Thoracic aorta (tissue), 2 donors: ENCODE measurements at places on chromosomes 5 and 9.
A peak's percentile ranks its signal among the peaks of the same experiment; 100 is the strongest.

DNA sequence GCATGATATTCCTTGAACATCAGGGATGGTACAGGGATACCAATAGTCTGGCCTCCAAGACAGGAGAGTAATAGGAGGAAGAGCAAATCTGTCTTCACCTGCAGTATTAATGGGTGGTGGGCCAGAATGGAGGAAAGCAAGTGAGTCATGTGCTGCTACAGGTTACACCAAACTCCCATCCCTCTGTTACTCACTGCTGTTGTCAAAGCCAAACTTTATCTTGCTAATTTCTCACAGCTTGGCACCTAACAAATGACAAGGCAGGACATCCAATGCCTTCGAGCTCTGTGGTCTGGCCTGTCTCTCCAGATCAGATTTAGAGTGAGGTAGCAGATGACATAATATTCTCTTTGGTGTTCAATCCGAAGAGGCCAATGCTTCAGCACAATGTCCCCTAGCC, 26.8 kb downstream of the PLAC8L1 start:
- H3K4me3 ChIP-seq = no peak overlapping the region
- no peak for DNase-seq

DNA sequence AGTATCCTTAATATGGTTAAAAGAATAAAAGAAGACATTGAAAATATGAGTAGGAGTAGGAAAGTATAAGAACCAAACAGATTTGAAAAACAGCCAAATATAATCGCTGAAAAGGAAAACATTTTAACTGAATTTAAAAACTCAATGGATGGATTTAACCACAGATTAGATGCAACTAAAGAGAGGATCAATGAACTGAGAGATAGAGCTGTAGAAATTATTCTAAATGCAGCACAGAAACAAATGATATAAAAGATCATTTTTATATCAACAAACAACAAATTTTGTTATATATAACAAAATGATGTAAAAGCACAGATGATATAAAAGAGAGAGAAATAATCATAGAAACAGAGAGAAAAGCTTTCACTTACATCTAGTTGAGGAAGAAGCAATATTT, 29.3 kb upstream of the COL5A1 start:
- no peak overlapping the region for H3K4me3 ChIP-seq
- no peaks in the 10 kb centered on the region for H3K36me3 ChIP-seq
- no peak for DNase-seq
- H3K4me1 ChIP-seq = no peaks in the 10 kb centered on the region

DNA sequence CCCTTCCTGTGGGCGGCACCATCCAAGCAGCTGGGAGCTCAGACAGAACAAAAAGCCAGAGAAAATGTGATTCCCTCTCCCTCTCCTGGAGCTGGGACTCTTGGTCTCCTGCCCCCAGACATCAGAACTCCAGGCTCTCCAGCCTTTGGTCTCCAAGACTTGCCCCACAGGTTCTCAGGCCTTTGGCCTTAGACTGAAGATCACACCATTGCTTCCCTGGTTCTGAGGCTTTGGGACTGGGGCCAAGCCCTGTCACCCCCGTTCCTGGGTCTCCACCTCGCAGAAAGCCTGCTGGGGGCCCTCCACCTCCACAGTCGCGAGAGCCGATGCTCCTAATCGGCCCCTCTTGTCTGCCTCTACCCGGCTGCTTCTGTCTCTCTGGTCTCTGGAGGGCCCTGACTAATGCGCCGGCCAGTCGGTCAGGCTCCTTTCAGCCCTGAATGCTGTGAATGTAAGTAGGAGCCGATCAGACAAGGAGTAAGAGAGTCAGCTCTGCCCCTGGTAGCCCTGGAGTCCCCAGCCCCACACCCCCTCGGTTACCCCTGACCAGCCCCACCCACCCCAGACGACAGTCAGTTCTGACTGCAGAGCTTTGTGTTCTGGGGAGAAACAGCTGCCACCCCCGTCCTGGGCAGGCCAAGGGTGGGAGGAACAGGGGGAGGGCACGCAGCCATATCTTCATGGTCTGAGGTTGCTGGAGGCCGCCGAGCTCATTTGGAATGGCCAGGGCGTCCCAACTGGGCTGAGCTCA, 57.5 kb downstream of the VAV2 start:
- peak overlapping the region; percentile 26 for H3K27ac ChIP-seq
- no peaks in the 10 kb centered on the region for H3K36me3 ChIP-seq
- no peaks in the 10 kb centered on the region for H3K27me3 ChIP-seq
- DNase-seq = no peak
- no peak overlapping the region for H3K4me3 ChIP-seq
- no peaks in the 10 kb centered on the region for H3K4me1 ChIP-seq

- DNase-seq = no peak
- H3K4me1 ChIP-seq = no peaks in the 10 kb centered on the region
- H3K27me3 ChIP-seq = no peaks in the 10 kb centered on the region
Measured at GRCh38 chr9:98323051-98323830, 67.8 kb upstream of the TBC1D2 start.

- H3K27ac ChIP-seq = no peak overlapping the region
- no peaks in the 10 kb centered on the region for H3K36me3 ChIP-seq
- no peak for DNase-seq
- no peak overlapping the region for H3K4me3 ChIP-seq
Measured at GRCh38 chr5:159402856-159403255, 72.6 kb upstream of the IL12B start.

DNA sequence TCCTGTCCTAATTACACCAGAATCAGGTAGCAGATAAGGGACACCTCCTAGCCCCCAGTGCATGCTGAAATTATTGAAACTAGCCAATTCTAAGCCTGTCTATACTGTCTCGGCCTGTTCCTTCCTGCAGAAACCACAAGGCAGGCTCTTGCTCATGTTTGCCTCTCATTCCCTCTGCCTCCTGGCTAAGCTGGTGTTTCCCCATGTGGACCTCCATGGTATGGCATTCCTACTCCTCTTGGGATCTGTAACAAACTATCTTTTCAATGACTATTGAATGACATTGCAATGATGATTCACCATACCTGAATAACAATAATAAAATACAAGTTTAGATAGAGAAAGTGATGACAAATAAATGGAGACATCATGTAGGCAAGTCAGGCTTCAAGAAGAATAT, 35.6 kb upstream of the ADAMTS16 start:
- no peaks in the 10 kb centered on the region for H3K27me3 ChIP-seq
- no peaks in the 10 kb centered on the region for H3K36me3 ChIP-seq

GRCh38 chr5:141623186-141623585, 4.4 kb upstream of the DIAPH1 start:
- peaks cover 6% of the 10 kb centered on the region for H3K4me1 ChIP-seq
- H3K36me3 ChIP-seq = peaks cover 55% of the 10 kb centered on the region
- H3K4me3 ChIP-seq = no peak overlapping the region
- H3K27me3 ChIP-seq = no peaks in the 10 kb centered on the region
- no peak overlapping the region for H3K27ac ChIP-seq

DNA sequence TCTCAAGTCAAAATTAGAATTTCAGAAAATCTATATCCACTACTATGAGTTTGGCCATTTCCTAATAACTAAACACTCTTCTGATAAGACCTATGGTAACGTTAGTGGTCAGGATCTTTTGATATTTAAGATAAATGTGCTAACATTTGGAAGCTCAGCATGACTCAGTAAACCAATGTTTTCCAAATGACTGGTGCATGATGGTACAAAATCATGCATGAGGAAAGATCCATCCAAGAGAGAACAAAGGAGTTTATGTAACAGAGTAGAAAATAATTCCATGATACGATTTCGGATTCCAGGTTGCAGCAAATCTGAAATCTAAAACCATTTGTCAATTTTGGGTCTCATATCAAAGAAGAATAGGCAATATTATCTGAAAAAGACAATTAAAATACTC, 279.2 kb downstream of the NSG2 start:
- H3K4me1 ChIP-seq = no peaks in the 10 kb centered on the region
- no peaks in the 10 kb centered on the region for H3K36me3 ChIP-seq
- no peak overlapping the region for H3K4me3 ChIP-seq
- H3K27ac ChIP-seq = no peak overlapping the region
- DNase-seq = no peak

- no peak overlapping the region for H3K4me3 ChIP-seq
- H3K4me1 ChIP-seq = no peaks in the 10 kb centered on the region
- no peak overlapping the region for H3K27ac ChIP-seq
- no peak for DNase-seq
- no peaks in the 10 kb centered on the region for H3K27me3 ChIP-seq
Measured at GRCh38 chr9:33439731-33440130, 7.7 kb downstream of the AQP3 start.

- no peaks in the 10 kb centered on the region for H3K36me3 ChIP-seq
- H3K4me1 ChIP-seq = no peaks in the 10 kb centered on the region
- no peak for DNase-seq
- no peak overlapping the region for H3K4me3 ChIP-seq
- no peak overlapping the region for H3K27ac ChIP-seq
Measured at GRCh38 chr9:73775757-73776156, 624.1 kb downstream of the ANXA1 start.
